ENCODE measurements at places on chromosomes 2 and 18.

DNA sequence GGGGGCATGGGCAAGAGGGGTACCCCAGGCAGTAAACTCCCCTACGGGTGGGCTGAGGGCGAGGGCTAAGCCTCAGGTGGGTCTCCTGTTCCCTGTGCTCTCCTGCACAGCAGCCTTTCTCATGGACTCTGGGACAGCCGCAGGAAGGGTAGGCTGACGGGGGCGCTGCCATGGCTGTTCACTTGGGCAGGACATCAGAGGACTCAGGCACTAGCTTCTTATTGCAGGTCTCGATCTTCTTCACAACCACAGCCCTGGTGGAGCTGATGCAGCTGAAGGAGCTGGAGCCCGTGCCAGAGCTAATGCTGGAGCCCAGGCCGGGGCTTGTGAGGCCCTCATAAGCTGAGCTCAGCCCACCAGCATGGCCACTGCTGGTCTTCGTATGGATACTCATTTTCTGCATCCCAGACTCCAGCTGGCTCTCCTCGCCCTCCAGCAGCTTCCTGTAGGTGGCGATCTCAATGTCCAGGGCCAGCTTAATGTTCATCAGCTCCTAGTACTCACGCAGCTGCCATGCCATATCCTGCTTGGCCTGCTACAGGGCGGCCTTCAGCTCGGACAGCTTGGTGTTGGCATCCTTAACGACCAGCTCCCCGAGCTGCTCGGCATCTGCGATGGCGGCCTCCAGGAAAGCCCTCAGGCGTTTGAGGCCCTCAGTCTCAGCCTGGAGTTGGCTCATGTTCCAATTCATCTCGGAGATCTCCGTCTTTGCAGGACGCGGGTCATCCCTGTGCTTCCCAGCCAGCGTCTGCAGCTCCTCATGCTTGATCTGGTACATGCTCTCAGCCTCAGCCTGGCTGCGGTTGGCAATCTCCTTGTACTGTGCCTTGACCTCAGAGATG, 359.8 kb upstream of the SETBP1 start:
- no peak for DNase-seq

DNA sequence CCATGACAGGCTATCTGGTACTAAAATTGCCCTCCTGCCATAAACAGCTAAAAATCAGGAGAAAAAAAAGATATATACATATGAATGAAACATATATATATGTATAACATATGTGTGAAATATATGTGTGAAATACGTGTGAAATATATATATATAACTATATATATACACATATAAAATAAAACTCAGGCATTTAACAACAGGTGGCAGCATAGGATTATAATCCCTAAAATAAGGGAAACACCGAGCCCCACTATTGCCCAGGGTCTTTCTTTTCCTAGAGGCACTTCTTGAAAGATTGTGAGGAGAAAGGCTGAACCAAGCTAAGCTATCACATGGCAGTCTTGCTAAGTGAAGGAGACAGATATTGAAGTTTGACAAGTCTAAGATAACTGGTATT, 65.9 kb upstream of the CYTIP start:
- DNase-seq = no peak

- DNase-seq = no peak
These were observed 550 bp downstream of the RAB1A start for GRCh38 chr2:65129286-65129825.

GRCh38 chr2:124478761-124479160, 453.7 kb downstream of the CNTNAP5 start:
- DNase-seq = no peak

DNA sequence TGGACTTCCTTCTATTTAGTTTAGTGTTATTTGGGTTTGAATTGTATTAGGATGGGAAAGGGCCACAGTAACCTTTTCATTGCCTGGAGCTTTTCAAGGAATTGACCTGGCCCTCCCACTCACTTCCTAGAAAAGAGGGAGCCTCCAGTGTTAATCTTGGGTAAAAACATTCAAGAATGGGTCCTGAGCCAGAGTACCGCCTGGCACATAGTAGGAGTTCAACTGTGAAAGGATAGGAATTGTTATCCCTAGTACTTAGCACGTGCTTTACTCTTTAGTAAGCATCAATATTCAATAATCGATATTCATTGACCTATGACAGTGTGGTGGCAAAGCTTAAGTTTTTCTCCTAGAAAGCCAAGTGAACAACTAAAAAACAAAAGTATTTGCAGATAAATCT, 179.9 kb downstream of the IRS1 start:
- no peak for DNase-seq

DNA sequence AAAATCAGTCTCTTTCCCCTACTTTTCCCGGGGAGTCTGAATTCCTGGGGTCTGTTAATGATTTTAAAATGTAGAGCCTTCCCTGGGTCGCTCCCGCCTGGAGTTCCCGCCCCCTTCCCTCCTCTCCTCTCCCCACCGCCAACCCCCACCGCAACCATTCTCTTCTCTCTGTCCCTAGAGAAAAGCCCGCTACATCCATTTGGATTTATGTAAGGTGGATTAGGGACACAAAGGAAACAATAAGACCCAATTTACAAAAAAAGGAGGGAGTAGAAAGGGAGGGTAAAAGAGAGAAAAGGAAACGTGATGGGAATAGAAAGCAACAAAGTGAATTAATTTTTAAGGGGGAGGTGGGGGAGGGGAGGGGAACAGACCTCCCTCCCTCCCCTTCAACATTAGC, 2.2 kb downstream of the EPHA4 start:
- DNase-seq = no peak
